ENCODE measurements at places on chromosomes 12 and 14.

GRCh38 chr14:63573581-63573980 lies 30.4 kb upstream of the PPP2R5E start:
- no peak for DNase-seq

DNA sequence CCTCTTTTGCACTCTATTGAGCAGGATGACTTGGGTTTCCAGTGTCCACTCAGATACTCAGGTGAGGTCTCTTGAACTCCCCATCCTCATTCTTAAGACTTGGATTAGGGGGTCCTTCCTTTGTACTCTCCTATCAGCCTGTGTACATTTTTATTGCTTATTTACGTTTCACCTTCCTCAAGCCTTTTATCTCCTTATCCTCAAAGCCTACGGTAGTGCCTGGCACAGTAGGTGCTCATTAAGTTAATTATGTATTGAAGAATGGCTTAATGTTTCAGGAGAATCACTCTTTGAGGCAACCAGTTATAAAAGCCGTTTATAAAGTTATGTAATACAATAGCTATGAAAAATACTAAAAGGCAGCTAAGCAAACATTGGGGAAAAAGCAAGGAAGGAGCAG lies 315.7 kb downstream of the NPAS3 start:
- no peak for DNase-seq

DNA sequence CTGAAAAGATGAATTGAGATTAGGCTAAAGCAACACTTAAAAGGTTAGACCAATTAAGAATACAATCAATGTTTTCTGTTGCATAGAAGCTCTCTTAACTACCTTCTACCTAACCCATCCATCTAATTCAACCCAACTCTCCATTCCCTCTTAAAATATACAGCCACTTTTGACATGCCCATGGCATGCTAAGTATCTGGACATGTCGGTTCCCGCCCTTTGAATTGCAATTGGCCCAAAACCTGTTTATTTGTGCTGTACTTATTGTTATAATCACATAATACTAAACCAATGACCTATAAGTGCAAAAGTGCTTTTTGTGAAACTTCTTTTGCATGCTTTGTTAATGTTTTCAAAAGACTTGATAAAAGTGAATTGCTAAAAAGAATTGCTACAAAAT lies 37.6 kb upstream of the APPL2 start:
- DNase-seq = peak; percentile 72

DNA sequence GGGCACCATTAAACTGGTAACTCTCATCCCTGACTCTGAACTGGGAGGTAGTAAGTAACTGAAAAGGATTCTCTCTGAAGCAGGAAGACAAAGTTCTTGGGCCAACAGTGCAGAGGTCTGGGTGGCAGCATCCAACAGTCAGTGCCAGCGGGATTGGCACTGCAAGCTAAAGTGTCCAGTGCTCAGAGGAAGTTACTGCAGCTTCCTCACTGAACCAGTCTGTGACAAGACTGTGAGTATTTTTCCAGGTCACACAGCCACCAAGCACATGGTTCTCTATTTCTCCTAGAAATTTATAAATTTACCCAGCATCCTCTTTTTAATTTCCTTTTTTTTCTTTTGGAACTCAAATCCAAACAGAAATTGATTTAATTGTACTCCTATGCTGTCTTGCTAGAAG lies 81.6 kb upstream of the FAR2 start:
- DNase-seq = no peak

All from NCI-H187 (cell line).